ENCODE measurements at places on chromosomes 5 and 9.

- no peak for DNase-seq
These were observed 6.5 kb upstream of the FAM81B start for GRCh38 chr5:95384485-95385213.

- no peak for DNase-seq
These were observed 9.1 kb upstream of the MVB12B start for GRCh38 chr9:126317513-126317912.

DNA sequence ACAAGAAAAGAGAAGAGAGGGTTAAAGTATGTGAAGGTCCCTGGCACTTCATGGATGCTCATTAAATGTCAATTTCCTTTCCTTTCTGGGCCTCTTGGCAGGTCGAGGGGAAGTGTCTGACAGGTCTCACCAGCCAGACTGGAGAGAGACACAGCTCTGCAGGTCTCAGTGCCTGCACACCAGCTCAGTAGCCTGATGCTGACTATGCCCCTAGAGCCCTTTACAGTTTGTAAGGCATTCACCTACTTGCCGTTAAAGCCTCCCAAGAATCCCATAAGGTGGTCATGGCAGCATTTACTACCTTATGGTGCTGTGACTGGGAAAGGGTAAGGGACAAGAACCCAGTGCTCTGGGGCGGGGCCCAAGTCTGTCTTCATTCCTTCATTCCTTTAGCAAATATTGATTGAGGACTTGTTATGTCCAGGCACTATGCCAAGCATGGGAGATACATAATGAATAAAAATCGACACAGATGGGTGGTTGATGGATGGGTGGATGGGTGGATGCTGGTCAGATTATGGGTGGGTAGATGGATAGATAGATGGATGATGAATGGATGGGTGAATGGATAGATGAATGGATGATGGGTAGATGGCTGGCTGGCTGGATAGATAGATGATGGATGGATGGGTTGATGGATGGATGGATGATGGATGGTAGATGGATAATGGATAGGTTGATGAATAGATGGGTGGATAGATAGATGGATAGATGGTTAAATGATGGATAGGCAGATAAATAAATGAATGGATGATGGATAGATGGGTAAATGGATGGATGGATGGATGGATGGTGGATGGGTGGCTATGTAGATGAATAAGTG lies 21.3 kb upstream of the KIF12 start:
- no peak for DNase-seq

GRCh38 chr5:136396886-136397285 lies 31.5 kb upstream of the TRPC7 start:
- DNase-seq: no peak

All from Panc1 (cell line).